ENCODE measurements at places on chromosomes 11 and 22.

- DNase-seq = peak; percentile 61
These were observed 89.7 kb upstream of the MTMR2 start for GRCh38 chr11:96013461-96014213.

DNA sequence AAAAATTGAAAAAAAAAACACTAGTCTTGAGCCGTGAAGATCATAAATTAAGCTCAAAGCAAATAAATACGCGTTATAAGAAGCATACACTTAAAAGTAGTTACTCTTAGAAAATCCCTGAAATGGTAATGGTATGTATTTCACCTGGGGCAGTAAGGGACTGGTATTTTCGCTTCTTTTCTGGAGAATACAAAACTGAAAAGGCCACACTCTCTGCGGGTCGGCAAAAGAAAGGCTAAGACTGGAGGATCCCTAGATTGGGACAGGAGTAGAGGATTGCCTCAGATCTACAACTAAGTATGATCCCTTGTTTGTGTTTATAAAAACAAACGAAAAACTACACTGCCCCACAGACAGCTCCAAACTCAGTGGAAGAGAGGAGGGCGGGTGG lies 617 bp downstream of the TSG101 start:
- DNase-seq = no peak

DNA sequence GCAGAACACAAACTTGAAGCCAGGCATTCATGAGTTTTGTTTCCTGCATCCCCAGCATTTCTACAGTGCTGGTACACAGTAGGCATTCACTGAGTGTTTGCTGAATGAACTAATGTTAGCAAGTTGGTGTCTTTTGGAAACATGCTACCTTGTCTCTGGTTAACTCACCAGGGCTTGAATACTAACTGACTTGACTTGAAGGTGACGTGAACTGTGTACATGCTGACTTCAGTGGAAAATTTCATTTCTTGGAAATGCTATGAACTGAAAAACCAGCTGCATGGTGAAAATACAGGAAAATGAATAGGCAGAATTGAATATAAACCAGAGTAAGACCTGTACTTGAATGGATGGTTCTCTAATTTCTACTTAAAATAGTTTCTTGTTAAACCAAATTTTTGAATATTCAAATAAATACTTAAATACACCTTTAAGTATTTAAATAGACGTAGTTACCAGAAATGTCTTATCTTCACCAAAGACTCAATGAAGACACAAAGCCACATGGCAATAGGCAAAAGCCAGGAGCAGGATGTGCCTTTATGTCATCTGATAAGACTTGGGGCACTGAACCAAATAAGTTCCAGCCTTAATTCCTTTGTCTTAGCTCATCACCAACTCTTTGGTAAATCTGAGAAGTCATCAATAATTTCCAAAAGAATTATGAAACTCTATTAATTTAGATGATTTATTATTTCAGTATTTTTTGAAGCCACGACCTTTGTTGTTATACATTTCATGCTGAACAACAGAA lies 39.7 kb upstream of the POU2AF2 start:
- no peak for DNase-seq

- no peak for DNase-seq
These were observed 47.8 kb downstream of the C2CD3 start for GRCh38 chr11:74123008-74123448.
